ENCODE measurements at places on chromosomes 2 and 18.

DNA sequence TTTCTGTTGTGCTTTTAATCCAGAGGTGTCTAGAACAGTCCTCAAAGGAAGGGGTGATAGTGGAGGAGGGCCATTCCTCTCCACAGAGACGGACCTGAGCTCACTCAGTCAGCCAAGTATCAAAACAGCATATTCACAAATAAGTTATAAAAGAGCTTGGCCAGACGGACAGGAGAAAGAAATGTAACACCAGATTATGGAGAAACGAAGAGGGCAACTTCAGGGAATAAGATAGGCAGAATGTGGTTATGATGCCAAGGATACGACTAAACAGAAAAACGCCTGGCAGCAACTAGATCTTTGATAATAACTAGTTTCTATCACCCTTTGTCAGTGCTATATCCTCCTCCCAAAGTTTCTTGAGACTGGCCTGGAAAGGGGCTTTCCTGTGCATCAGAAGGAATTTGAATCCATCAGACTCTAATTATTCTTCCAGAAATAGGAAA, 42.5 kb downstream of the MAP4K3 start:
- no peak for DNase-seq

DNA sequence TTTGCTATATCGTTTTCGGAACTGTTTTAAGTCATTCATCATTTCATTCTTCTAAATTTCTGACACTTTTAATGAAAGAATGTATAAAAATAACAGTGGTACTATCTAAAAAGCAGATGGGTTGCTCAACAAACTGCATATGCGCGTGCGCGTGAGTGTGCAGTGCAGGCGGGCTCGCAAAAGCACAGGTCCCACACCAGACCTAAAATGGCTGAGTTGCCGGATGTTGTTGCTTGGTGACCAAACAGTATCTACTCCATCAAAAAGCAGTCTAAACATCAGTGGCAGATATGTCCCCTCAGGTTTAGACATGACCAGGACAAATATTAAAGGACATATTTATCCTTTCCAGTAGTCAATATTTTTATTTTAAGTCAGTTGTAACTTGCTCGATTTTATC, 5.1 kb downstream of the NOL4 start:
- no peak for DNase-seq

DNA sequence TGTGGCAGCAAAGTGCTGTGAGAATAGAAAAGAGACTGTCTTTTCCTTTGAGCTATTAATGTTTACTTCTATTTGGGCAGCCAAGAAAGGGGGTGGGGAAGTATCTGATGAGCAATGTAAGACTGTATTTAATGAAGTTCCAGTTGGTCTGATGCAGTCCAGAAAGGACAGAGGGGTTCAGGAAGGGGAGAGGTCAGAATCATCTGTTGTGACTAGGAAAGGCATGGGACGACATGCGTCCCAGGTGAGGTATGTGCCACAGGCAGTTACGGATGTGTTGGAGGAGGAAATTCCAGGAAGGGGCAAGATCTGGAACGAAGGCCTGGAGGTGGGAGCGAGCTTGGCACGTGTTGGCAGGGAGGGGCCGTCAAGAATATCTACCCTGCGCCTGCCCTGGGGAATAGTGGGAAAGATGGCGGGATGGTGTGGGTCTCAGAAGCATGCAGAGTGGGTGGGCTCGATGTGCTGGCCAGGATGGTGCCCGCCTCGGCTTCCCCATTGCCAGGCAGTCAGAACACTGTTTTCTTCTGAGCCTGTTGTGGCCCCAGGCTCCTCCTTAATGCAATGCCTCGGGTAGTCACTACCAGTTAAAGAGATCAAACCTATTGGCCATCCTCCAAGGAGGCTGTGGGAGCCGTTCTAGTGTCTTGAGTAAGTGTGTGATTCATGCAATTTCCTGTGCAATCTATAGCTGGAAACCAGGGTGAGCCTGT, 57.8 kb upstream of the TXNDC2 start:
- no peak for DNase-seq

DNA sequence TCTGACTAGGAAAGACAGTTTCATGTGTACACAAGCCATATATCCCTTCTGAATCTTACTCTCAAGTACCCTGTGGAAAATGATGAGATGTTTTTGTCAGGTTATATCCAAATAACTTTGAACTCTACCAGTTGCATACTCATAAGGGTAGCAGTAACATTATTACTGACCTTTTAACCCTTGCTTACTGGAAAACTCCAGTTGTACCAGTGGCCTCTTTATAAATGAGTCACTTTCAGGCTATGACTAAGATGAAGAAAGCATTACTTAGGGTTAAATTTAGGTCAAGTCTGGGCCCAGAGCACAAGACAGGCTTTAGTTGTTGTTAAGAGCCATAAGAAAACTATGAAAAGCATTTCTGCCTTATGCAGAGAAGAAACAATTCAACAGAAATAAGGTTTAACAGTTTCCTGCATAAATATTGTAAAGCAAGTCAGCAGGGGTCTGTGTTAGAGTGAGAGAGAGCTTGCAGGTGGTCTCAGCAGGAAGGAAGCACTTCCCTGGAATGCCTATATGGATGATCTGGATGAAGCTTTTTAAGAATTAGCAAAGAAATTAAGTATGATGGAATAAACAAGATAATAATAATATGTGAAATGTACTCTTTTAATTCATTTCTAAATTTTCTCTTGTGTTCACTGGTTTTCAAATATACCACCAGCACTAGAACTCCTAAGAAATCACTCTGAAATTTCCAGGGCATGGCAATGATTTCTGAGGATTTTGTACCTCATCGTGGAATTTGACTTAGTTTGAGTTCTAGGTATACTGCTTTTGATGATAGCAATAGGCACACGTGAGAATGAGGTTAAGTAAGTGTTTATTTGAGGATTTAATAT, 126.6 kb downstream of the UBE2E3 start:
- no peak for DNase-seq

GRCh38 chr2:171281110-171281509, 120.4 kb upstream of the TLK1 start:
- DNase-seq: no peak

DNA sequence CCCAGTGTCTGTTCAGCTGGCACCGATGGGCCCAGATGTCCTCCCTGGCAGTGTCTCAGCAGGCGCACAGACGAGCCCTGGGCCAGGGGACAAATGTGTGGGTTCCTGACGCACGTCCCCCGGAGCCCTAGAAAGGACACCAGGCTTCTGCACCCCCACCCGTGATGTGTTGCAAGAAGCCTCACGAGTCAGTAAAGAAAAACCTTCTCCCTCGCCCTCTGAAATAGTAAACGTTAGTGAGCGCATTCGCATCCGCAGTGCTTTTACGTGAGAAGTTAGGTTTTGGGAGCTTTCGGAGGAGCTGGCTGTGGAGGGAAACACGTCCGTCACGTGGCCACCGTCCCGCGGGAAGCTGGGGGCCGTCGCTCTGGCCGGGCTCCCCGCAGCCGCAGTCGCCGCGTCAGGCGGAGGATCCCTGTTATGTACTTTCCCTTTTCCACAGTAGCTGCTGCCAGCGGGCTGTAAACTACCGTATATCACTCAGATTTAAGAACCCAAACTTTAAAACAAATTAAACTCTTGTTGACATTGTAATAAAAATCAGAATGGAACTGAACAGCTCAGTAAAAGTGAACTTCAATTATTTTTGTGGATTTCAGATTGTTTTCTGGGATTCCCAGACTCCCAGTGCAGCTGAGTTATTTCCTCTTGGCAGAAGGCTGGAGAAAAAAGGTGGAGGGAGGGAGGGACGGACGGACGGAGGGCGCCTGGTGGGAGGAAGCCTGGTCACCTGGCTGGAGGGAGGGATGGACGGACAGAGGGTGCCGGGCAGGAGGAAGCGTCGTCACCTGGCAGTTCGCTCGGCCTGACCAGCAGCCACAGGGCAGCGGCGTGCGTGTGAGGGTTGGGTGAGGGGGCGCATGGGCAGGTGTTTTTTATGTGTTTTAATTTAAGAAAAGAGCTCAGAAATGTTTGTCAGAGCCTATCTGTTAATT, 112.1 kb downstream of the NFATC1 start:
- DNase-seq: peak; percentile 58

- DNase-seq: no peak
Observed at GRCh38 chr2:217267758-217268157, 407.9 kb upstream of the TNP1 start.

GRCh38 chr2:129478902-129479517, 500.5 kb upstream of the RAB6C start:
- DNase-seq: no peak

Data from nucleus accumbens (tissue), 56 donors.